ENCODE measurements at places on chromosomes 6 and 20. TPM values are rescaled to one million over a fixed set of nuclear protein-coding genes. Genes with fewer than 3 reads are reported as not detected.
A peak's percentile ranks its signal among the peaks of the same experiment; 100 is the strongest.

- no peak for DNase-seq
These were observed 22.3 kb downstream of the GGTLC1 start for GRCh38 chr20:23966298-23966697.

DNA sequence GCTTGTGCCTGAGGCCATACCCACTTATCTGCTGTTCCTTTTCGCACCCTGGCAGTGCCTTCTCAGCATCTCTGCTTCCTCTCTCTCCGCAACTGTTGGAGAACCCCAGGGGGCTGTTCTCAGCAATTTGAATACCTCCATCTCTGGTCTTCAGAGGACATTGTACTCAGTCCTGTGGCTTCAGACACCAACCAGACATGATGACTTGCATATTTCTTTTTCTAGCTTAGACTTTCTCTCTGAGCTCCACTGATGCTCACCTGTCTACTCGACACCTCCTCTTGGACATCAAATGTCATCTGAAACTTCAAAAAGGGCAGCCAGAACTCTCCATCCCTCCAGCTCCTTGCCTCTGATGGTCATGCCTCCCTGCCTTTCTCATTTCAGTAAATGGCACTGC, 18.9 kb upstream of the KCNK16 start:
- no peak for DNase-seq

GRCh38 chr6:10413262-10413849, 1.5 kb downstream of the TFAP2A start:
- no peak for DNase-seq

RIPPLY2 gene
- not detected for total RNA-seq

DNA sequence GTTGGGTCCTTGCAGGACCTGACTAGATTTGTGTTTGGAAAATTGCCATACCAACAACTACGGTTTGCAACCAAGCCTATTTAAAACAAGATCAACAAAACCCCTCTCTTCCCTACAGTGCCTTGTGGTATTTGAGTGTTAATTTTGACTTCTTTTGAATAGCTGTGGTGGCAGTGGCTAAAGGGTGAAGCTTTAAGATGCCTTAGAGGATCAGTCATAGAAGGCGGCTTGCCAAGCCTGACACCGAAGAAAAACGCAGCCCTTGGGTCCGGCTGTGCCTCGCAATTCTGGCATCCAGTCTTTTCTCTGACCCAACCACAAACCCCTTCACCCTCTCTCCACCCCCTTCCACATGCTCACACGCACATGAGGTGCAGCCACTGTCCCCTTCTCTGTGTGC, 32.6 kb downstream of the BMP6 start:
- peak; percentile 31 for DNase-seq

GRCh38 chr20:19737025-19737424, 21.0 kb upstream of the RIN2 start:
- peak; percentile 100 for DNase-seq

SLC25A27 gene
- 5.3 TPM for total RNA-seq

GRCh38 chr6:79138146-79138545, 60.1 kb upstream of the PHIP start:
- no peak for DNase-seq

GRCh38 chr6:3194535-3195419, 32.7 kb downstream of the TUBB2B start:
- DNase-seq: no peak

DNA sequence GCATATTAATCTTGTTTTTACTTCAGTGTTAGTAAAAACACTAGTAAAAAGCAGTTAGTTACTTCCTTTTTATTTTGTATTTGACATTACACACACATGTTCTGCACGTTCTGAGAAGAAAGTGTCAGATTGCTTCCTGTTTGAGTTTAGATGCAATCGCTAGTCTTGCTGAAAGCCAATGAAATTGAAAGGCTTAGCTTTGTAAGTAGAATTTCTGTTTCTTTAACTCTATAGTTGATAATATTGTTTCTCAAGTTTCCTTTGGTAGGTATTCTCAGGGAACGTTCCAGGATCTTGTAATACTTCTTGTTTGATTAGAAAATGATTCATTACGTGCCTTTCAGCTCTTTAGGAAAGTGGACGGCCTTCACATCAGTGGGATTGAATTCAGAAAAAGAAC, 55.0 kb downstream of the CDKAL1 start:
- peak; percentile 57 for DNase-seq

GRCh38 chr6:158625881-158626305, 18.6 kb downstream of the DYNLT1 start:
- no peak for DNase-seq

TRIM40 gene
- total RNA-seq: not detected

MDFI gene
- 61.3 TPM for total RNA-seq

GRCh38 chr6:153015094-153015640, 12.7 kb upstream of the MTRF1L start:
- no peak for DNase-seq

DNA sequence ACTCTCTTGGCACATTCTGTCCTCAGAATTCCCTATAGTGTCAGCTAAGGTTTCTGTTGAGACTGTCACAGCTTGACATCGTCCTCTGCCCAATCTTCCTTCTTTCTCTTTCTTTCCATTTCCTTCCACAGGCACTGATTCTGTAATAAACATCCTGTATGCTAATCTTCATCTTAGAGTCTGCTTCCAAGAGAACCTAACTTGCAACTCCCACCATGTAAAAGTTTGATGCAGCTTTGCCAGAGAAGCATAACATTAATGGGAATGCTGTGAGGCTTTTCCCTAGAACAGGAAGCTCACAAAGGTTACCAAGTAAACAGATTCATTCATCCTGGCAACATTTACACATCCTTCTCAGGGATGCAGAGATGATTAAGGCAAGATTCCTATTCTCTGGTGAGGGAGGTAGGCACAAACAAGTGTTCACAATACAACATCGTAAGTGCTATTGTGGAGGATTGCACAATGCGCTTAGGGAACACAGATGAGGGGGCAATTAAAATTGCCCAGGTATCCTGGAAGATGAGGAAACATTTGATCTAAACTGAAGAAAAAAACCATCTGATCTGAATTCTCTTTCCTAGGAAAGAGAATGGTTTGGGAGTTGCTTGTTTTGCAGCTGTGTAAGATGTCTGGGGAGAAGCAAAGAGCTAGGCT, 74.7 kb downstream of the GRM1 start:
- DNase-seq: no peak

NHLRC1 gene
- 1.8 TPM for total RNA-seq

- no peak for DNase-seq
These were observed 58.9 kb upstream of the SAMD5 start for GRCh38 chr6:147449405-147450161.

- DNase-seq: peak; percentile 19
These were observed 30.7 kb upstream of the TMEM14A start for GRCh38 chr6:52640170-52640569.

GRCh38 chr6:45416700-45417099, 39.0 kb upstream of the SUPT3H start:
- no peak for DNase-seq

LRRC73 gene
- total RNA-seq: 0.13 TPM

DNA sequence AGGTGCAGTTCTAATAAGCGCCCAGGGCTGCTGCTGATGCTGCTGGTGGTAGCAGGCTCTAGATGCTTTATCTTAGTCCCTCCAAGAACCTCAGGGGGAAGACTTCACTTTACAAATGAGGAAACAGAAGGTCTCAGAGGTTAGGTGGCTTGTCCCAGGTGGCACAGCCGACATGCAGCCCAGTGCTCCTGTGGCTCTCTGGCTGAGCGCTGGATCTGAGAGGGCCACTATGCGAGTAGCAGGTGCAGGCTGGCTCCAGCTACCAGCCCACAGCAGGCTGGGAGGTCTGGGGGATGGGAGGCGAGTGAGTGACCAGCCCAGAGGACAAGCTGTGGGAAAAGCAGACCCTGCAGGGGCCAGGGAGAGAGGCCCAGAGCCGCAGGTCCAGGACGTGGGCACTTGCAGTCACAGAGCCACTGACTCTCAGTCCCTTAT, 90.9 kb downstream of the PRND start:
- no peak for DNase-seq

- no peak for DNase-seq
These were observed 32.0 kb upstream of the TMEM217 start for GRCh38 chr6:37289931-37290330.

GRCh38 chr6:33949877-33950435, 146.2 kb upstream of the MLN start:
- no peak for DNase-seq

DNA sequence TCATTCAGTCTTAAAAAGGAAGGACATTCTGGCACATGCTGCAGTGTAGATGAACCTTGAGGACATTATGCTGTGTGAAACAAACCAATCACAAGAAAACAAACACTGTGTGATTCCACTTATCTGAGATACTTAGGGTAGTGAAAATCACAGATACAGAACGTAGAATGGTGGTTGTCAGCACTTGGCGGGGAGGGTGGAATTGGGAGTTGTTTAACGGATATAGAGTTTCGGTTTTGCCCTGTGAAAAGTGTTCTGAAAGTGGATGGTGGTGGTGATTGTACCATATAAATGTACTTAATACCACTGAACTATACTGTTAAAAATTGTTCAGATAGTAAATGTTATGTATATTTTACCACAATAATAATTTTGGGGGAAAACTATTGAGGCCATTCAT, 18.4 kb downstream of the KAT14 start:
- no peak for DNase-seq

DNA sequence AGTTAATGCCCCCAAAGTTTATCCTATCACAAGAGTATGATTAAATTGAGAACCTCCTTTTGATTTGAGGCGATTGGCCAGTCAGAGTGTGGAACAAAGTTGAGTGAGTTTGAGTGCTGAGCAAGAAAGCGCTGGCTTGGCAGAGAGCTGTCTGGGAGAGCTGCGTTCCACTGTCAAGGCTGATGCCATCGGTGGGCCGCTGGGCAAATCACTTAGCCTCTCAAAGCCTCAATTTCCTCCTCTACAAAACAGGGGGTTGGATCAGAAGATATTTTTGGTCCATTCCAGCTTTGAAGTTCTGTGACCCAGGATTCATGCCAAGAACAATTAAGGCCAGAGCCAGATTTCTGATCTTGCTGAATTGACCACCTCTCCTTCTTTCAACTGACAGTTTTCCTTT, 60.2 kb downstream of the TMEM242 start:
- no peak for DNase-seq

CLDN20 gene
- not detected for total RNA-seq

DYNLT2 gene
- 1.1 TPM for total RNA-seq

GRCh38 chr20:33781945-33782344, 29.2 kb upstream of the CHMP4B start:
- no peak for DNase-seq

GRCh38 chr6:19638931-19639330, 198.2 kb upstream of the ID4 start:
- no peak for DNase-seq

GRCh38 chr20:2295886-2296515, at the start of gene TGM3:
Gene TGM3, plus strand, starts transcription at chr20:2296001. Its CDS starts 63 bp downstream, at chr20:2296064.
- no peak for DNase-seq

DNA sequence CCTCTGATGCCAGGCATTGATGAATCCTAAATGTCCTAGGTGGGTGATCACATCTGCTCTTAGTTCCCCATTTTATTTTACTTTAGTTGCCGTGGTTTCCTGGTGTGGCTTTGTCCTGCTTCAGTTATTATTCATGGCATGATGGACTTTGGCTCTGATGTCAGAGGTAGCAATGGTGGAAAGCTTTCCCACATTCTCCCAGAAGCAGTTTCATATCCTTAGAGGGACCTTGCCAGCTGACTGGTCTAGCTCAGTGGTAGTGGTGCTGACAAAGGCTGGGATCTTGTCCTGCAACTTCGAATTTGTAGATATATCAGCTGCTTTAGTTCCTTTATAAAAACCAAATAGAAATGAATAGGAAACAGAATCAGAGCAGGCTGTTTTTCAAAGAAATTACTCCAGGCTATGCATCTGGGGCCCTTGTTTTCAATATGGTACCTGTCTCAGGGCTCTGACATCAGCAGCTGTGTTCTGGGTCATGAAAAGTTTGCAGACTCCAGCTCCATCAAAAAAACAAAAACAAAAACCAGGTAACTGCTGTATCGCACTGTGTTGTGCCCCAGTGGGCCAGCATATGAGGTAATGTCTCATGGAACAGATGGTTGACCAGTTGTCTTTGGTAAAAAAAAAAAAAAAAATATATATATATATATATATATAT, 133.7 kb downstream of the PLCB4 start:
- no peak for DNase-seq

RIMS1 gene
- total RNA-seq: under 0.01 TPM

DNA sequence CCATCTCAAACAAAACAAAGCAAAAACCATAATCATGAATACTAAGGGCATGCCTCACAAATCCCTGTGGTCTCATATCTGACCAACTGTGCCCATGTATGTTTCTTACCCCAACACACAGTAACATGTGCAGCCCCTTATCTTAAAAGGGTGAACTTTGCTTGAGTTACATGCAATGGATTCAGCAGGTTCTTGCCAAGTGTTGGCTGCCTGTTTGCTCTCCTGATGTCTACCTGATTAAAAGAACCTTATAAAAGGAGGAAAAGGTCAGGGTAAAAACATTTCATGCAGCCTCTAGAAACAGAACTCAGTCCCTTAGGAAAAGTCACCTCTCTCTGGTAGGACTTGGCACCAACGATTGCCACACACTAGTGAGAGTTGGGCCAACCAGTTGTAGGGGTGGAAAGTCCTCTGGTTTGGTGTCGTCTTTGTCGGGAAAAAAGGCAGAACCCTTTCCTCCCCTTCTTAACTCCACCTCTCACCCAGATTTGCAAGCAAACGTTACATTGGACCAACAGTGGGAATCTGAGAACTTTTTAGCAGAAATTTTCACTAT, 14.0 kb upstream of the LRRN4 start:
- no peak for DNase-seq

DNA sequence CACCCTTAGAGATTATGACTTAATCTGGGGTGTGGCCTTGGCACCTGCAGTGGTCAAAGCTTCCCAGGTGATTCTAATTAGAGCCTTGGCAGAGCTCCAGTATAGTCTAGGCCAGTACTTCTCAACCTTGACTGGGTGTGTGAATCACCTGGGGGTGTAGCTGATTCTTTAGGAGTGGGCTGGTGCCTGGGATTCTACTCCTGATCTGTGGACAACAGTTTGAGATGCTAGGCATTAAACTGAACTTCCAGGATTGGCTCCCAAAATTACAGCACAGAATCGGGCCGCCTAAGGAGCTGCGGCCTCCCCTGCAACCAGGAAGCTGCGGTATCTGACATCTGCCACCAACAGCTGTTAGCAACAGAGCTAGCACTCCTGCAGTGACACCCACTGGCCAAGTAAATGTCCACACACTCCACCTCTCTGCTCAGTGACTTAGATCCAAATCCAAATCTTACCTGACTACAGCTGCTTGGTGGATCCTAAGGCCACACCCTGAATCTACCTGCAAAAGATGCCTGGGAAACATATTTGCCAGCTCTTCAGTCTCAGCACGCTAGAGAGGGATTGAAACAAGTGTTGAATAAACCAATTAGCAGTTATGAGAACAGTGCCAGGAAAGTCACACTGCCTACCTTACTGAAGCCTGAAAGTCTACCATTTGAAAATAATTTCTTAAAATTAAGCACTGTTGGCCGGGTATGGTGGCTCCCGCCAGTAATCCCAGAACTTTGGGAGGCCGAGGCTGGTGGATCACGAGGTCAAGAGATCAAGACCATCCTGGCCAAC, 126.7 kb downstream of the UNC5CL start:
- peak; percentile 91 for DNase-seq

Measured in bronchial epithelial cell (primary cell).